ENCODE measurements at places on chromosomes 3 and 15.

DNA sequence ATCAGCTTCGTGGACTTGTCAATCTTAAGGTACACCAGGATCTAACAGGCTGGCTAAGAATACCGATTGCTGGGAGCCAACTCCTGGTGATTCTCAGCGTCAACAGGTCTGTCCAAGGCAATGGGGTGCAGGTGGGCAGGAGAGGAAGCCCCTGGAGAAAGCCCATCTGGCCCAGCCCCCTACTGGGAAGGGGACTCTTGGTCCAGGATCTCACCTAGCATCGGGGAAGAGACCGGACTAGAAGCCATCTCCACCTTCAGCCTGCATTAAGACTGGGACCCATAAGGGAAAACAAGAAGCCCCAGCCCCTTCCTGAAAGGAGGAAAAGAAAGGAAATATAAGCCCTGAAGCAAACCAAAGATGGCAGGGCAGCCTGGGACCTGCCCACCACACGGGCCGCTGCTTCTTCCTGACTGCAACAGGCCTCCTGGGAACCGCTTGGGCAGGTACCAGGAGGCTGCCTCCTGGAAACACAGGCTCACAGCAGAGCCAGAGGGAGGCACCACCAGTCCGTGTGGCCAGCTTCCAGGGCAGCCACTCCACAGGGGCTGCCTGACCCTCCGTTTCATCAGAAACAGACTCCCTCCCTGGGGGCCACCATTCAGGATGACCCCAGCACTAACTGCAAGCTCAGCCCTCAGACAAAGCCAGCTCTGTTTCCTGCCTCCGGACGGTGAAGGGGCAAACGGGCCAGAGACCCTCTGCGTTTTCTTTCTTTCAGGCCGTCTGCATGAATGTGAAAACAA, 100.2 kb downstream of the LRIG1 start:
- no peak for DNase-seq

GRCh38 chr15:63463793-63464192, 40.6 kb upstream of the USP3 start:
- DNase-seq, result no peak

DNA sequence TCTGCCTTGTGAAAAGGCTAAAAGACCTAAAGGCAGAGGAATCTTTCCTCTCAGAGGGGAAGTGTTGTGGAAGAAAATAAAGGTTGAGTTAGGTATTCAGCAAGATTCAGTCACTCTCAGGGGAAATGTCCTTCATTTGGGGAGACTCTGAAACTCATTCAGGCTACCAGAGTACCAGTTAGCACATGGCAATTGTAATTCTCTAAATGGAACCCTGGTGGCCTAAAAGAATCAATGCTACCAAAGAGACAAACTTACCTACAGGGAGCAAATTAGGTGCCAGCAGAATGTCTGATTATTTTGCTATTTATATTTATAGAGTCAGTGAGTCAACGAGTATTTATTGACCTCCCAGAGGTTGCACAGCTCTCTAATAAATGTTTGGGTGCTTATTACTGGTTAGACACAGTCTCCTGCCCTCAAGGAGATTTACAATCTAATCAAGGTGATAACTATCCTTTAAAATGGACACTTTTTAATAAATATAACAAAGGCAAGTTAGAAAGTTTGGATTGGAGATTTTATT, 33.9 kb upstream of the CDIN1 start:
- DNase-seq, result no peak

DNA sequence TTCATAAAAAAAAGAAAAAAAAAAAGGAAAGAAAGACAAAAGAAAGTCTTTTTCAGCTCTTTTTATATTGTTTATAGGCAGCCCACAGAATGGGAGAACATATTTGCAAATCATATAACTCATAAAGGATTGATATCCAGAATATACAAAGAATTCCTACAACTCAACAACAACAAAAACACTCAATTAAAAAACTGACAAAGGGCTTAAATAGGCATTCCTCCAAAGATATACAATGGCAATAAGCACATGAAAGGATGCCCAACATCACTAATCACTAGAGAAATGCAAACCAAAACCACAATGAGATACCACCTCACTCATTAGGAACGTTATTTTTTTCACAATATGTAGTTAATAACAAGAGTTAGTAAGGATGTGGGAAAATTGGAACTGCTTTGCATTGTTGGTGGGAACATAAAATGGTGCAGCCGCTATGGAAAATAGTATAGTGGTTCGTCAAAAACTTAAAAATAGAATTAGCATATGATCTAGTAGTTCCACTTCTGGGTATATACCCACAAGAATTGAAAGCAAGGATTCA, 54.2 kb upstream of the CMTM8 start:
- peak; percentile 53 for DNase-seq

DNA sequence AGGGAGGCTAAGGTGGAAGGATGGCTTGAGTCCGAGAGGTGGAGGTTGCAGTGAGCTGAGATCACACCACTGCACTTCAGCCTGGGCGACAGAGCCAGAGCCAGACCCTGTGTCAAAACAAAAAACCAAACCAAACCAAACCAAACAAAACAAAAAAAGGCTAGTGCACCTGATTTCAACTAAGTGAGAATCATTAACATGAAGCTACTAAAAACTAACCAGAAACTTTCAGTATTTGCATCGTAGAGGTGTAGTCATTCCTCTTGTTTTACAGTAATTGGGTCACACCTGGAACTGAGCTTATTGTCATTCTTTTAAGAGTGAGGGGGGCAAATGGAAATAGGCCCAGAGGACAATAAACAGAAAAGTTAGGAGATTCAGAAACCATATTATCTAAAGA, 58.5 kb downstream of the ST6GAL1 start:
- DNase-seq, result no peak

DNA sequence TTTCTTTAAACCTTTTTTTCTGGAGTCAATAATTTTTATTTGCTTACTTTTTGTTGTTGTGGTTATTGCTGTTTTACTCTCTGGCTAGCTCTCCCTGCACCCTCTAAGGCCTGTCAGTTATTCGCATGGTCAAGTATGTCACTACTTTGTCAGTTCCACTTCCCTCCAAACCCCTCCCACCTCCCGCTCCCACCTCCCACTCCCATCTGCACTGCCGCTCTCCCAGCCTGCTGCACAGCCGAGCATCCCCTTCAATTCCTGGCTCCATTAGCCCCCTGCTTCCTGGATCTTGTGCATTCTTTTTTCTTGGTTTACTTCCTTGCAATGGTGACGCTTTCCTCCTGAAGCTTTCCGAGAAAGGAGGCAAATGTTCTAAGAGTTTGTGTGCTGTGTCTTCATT, 218.0 kb downstream of the XXYLT1 start:
- DNase-seq, result no peak
